ENCODE measurements at places on chromosomes 7 and 10.

DNA sequence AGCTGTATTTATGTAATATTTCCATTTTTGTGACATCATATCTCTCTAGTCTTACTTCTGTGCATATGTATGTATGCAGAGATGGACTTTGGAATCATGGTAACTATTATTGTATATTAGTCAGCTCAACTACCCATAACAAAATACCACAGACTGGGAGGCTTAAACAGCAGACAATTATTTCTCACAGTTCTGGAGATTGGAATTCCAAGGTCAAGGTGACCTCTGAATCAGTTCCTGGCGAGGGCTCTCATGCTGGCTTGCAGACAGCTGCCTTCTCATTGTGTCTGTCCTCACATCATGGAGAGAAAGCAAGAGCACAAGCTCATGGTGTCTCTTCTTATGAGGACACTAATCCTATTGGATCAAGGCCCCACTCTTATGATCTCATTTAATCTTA lies 79.1 kb downstream of the RAMP3 start:
- DNase-seq: no peak

GRCh38 chr7:4830176-4830575 lies 31.7 kb downstream of the PAPOLB start:
- DNase-seq: peak; percentile 75

DNA sequence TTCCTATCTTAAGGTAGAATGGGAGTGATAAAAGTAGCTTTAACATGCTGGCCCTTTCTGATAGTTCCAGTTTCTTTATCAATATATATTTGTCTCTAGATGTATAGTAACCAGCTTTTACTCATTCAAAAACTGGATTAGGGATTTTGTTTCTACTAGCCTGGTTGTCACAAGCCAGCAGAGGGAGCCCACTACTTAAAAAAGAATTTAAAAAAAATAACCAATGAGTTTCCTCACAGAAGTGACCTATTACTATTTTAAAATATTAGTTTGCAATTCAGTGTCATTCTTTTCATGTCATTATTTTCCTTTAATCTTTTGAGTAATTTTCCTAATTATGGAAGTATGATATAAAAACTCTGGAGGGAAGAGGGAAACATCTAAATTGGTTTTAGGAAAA lies 142.1 kb downstream of the PHTF2 start:
- peak; percentile 74 for DNase-seq

GRCh38 chr10:27436710-27437109 lies 67.4 kb upstream of the RAB18 start:
- DNase-seq: no peak

- no peak for DNase-seq
These were observed 301.9 kb downstream of the AHR start for GRCh38 chr7:17600340-17600752.

- no peak for DNase-seq
These were observed 60.7 kb downstream of the CSTF2T start for GRCh38 chr10:51638737-51639136.

GRCh38 chr7:85052056-85052737 lies 134.7 kb downstream of the SEMA3D start:
- DNase-seq: no peak

Data from KBM-7 (cell line).